Right ventricle myocardium inferior (tissue), 1 donor: ENCODE measurements at places on chromosomes 5 and 9. TPM values are rescaled to one million over a fixed set of nuclear protein-coding genes. Genes with fewer than 3 reads are reported as not detected.

SPATA31A3 gene
- total RNA-seq, result not detected

GRCh38 chr9:124343533-124344290 lies 71.5 kb downstream of the PSMB7 start:
- DNase-seq, result peak; percentile 42

DNA sequence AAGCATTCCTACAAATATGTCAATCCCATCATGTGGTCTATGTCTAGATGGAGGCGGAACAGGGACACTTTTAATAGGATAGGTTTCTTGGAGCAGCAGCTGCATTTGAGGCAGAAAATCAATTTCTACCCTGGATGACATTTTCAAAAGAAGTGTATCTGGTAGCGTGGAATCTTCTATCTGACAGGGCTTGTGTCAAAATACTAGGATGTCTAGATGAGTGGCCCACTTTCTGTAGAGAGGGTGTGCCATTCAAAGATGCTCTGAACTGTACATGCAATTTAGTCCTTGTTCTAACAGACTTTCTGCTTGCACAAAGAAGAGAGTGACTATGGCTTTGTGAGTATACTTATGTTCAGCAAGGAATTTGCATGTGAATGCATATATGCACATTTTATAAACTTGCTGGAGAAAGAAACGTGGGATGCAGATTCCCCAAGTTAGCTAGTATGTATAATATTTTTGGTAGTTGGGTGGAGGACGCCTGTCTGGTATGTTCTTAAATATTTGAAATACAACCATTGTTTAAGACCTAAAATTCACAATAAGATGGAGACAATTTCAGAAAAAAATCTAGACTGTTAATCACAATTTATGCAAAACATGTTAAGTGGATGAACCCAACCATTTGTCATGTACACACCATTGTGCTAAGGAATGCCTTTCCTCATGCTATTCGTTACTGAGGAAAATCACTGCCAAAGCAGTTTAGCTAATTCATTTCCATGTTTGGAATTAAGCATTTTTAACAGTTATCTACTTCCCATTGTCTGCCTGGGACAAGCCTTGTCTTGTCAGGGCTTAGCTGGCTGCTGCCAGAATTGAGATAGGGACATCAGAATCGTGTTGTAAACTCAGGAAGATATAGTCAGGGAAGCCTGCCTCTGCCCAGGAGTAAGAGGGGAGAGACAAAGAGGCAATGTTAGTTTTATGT lies 129.1 kb upstream of the MEF2C start:
- no peak for DNase-seq

GDF9 gene
- 0.24 TPM for total RNA-seq

- DNase-seq, result peak; percentile 59
Observed at GRCh38 chr9:100098046-100098886, 534 bp downstream of the ERP44 start.

RNF20 gene
- total RNA-seq, result 48.3 TPM

DNA sequence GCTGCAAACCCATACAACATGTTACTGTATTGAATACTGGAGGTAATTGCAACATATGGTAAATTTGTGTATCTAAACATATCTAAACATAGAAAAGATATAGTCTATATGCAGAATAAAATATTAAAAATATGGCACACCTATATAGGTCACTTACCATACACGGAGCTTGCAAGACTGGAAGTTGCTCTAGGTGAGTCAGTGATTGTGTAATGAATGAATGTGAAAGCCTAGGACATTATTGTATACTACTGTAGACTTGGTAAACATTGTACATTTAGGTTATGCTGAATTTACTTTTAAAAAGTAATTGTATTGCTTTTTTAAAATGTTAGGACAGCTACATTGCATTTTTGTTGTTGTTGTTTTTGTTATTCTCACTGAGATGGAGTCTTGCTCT lies 968.8 kb downstream of the TLE1 start:
- DNase-seq, result no peak

DNA sequence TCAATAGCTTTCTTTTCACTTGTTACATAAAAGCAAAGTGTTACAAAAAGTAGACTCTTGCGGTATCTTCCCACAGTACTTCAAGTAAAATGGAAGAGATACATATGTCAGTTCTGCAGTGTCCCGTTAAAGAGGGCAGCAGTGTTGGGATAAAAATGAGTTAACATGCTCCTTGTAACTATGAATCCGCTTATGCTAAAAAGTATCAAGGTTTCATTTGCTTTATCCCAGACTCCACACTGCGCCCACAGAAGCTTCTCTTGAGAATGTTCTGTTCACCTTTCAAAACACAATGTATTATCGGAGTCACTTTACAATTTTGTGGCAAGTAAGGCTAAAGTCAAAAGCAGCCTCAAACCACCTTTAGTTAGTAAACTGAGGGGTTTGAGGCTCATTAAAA lies 790 bp downstream of the PTAR1 start:
- DNase-seq, result no peak

DNA sequence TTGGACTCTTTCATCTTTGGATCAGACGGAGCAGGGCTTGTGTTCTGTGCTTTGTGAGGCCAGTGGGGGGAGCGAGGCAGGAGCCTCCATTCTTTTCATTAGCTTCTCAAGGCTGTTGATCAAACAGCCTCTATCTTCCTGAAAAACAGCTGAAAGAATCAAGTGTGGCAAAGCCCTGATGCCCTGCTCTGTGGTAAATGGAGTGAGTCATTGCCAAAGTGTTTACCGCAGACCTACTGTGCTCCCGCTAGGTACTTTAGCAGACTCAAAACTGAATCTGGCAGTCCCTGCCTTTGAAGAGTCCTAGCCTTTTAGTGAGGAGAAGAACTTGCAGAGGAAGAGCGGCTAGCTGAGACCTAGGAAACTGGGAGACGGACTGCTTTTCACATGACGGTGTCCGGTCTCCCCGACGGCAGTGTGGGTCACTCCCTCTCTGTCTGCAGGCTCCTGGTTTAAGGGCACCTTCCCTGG lies 3.3 kb downstream of the ANKRD33B start:
- DNase-seq, result no peak

NMRK1 gene
- 21.9 TPM for total RNA-seq

- DNase-seq, result no peak
Observed at GRCh38 chr5:143980506-143980905, 168.5 kb downstream of the HMHB1 start.

HAND1 gene
- 29.8 TPM for total RNA-seq

GRCh38 chr5:90875456-90875855 lies 316.9 kb downstream of the ADGRV1 start:
- no peak for DNase-seq

DNA sequence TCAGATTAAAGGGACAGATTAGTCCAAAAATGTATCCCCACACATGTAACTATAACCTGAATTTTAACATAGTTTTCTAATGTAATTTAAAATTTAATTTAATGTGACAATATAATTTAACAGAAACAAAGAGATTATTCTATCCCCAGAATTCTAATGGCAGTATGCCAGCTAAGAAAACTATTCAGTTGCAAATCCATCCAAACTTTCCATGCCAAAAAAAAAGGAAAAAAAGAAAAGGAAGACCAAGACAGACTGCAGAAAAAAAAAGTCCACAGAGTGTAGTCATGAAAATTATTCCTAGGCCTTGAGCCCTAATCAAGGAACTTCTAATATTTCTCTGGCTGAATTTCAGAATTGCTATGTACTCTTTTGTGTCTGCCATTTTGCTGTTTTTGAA lies 217.6 kb downstream of the CDH18 start:
- no peak for DNase-seq

ORM2 gene
- not detected for total RNA-seq

DNA sequence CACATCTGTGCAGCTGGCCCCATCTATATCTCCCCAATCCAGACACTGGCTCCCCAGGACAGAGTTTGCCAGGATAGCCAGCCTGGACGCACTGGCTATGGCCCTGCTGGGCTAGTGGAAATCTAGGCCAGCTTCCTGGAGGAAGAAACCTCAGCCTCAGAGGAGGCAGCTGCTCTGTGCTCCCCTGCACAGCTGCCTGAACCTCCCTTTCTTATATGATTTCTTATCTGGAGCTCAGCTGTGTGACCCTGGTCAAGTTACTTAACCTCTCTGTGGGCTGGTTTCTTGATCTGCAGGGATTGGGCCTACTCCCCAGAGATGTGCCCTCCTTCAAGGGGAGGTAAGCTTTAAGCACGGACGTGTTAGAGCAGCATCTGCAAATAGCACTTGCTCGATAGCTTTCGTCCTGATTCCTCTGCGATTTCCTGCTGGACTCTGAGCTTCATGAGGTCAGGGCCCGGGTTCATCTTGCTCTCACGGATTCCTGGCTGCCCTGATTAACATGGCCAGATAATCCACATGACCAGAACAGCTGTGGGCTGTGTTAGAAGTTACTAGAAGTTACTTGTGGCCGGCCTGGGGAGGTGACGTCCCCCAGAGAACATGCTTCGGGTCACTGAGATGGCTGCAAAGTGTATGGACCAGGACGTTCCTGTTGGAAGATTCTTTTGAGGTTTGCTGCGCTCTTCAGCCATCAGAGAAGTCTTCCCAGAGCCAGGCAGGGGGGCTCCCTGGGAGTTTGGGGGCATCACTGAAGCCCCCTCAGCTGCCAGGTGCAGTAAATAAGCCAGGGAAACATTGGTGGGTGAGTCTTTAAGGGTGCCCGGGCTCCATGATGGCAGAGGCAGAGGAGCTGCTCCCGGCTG lies 14.5 kb downstream of the C9orf50 start:
- DNase-seq, result no peak

- DNase-seq, result no peak
Observed at GRCh38 chr9:7375013-7375511, 424.5 kb downstream of the DMAC1 start.

- DNase-seq, result no peak
Observed at GRCh38 chr9:69397384-69398214, 72.6 kb downstream of the ENTREP1 start.

GNAQ gene
- total RNA-seq, result 15.9 TPM

DNA sequence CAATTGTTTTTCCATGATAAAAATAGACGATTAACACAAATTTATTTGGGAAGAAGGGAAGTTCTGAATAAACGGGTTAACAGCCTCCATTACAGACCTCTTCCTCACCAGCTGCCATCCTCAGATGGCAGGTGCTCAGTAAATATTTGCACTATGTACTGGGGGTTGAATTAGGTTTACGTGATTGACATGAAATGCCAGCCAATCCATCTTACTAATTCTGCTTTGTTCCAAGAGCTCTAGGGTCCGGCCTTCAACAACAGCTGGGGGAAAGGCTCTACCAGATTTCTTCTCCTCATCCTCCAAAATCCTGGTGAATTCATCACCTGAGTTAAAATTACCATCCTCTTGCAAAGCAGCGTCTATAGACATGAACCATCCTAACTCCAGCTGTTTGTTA lies 104.6 kb downstream of the MTX3 start:
- DNase-seq, result no peak

- DNase-seq, result no peak
Observed at GRCh38 chr5:124849774-124850173, 103.3 kb upstream of the ZNF608 start.

GRCh38 chr9:121317737-121318630 lies 50.0 kb downstream of the GSN start:
- DNase-seq, result peak; percentile 83

DNA sequence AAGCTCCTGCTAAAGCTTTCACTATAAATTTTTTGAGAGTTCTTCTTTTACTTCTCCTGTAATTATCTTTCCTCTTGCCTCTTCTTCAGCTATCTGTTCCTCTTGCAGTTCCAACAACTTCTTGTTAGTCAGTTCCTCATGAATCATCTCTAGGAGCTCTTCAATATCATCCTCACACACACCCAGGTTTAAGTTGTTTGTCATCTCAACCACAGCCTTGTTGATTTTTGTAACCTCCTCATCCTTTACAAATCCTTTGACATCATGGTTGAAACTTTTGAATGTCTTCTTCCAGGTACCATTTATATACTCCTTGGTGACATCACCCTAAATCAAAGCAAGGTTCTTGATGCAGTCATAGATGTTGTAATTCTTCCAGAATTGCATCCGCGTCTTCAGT lies 106.3 kb upstream of the MAMDC2 start:
- no peak for DNase-seq

GRCh38 chr5:143481697-143482531 lies 78.4 kb upstream of the NR3C1 start:
- no peak for DNase-seq

DNA sequence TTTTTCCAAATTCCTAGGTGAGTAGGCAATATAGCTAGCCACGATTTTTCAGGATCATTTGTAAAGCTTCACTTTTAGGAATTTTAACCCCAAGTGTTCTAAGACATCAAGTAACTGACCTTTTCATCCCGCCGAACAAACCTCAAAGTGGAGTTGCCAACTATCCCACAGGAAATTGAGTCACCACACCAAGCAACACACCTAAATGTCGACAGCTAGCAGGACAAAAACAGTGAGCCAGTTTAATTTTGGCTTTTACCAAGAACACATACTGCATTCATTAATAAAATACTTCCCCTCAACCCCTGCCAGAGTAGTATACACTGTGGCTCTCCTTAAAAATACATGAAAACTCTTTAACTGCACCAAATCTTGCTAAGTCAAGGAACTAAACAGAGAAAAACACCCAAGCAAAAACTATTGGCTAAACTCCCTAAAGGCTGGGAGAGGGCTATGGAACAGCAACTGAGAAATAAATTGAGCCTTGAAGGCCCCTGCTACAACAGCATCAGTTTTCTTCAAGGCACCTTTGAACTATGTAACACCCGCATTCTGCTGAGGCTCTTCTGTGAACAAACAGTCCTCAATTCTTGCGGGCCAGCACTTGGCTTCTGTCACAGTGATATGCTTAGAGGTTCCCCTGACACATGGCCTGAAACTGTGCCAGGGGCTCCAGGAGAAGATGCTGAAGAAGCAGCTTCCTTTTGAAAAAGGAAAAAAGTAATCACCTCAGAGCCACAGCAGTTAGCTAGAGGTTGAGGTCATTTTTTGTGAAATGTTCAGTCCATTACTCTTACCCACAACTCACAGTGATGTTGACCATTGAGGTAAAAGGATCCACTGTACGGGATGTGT lies 459.6 kb downstream of the RAB3C start:
- DNase-seq, result peak; percentile 83

TAF11L5 gene
- not detected for total RNA-seq

DOCK2 gene
- total RNA-seq, result 7.9 TPM
